Heart right ventricle (tissue), 16 donors: ENCODE measurements at places on chromosomes 13 and 19. TPM values are rescaled to one million over a fixed set of nuclear protein-coding genes. Genes with fewer than 3 reads are reported as not detected.

SWSAP1 gene
- 0.73 TPM for total RNA-seq

DNA sequence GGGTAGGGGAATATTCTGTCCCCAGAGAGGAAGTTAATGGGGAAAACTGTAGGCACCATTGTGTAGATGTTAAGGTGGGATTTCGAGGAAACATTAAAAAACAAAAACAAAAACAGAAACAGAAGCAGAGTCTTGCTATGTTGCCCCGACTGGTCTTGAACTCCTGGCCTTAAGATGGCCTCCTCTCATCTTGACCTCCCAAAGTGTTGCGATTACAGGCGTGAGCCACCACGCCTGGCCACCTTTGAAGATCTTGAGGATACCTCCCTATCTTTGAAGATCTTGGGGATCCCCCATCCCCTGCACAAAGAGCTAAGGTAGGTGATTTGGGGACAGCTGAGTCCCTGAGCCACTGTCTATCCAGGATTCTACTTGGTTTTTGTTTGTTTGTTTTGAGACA, 553 bp upstream of the ICAM3 start:
- DNase-seq: no peak
- no peaks in the 10 kb centered on the region for H3K36me3 ChIP-seq
- H3K4me1 ChIP-seq: peaks cover 6% of the 10 kb centered on the region
- H3K27me3 ChIP-seq: no peaks in the 10 kb centered on the region
- peak overlapping the region; percentile 55 for H3K4me3 ChIP-seq

GRCh38 chr19:44345959-44346358, 10.5 kb downstream of the ZNF112 start:
- H3K4me3 ChIP-seq: no peak overlapping the region
- H3K27ac ChIP-seq: no peak overlapping the region
- no peaks in the 10 kb centered on the region for H3K27me3 ChIP-seq
- peaks cover 11% of the 10 kb centered on the region for H3K36me3 ChIP-seq
- H3K4me1 ChIP-seq: no peaks in the 10 kb centered on the region

- DNase-seq: peak; percentile 13
- H3K27me3 ChIP-seq: no peaks in the 10 kb centered on the region
- no peak overlapping the region for H3K4me3 ChIP-seq
- peaks cover 9% of the 10 kb centered on the region for H3K36me3 ChIP-seq
- H3K27ac ChIP-seq: no peak overlapping the region
These were observed 50.9 kb upstream of the C13orf46 start for GRCh38 chr13:114024603-114025404.

CEACAM4 gene
- total RNA-seq: 0.23 TPM

- no peak for DNase-seq
- H3K4me1 ChIP-seq: no peaks in the 10 kb centered on the region
- H3K36me3 ChIP-seq: no peaks in the 10 kb centered on the region
- no peak overlapping the region for H3K4me3 ChIP-seq
- no peak overlapping the region for H3K27ac ChIP-seq
- H3K27me3 ChIP-seq: no peaks in the 10 kb centered on the region
These were observed 880.6 kb upstream of the GPC6 start for GRCh38 chr13:92346046-92346445.

DNA sequence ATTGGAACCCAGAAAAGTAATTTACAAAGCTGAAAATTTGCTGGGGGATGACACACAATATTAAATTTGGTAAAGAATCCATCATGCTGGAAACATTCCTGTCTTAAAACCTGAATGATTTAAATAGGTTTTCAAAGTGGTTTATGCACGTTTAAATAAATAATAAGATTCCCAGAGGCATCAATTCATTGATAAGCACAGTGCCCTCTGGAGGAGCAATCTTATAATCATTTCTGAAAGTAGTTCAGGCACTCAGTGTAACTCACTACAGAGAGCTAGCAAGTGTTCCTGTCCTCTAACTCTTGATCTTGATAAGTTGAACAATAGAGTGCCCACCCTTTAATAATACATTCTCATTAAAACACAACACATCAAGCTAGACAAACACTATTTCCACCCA, 43.5 kb upstream of the SHISA2 start:
- no peak overlapping the region for H3K4me3 ChIP-seq
- no peaks in the 10 kb centered on the region for H3K4me1 ChIP-seq
- H3K27me3 ChIP-seq: no peaks in the 10 kb centered on the region

- DNase-seq: no peak
- H3K27me3 ChIP-seq: no peaks in the 10 kb centered on the region
- peak overlapping the region; percentile 81 for H3K27ac ChIP-seq
- no peaks in the 10 kb centered on the region for H3K36me3 ChIP-seq
- H3K4me1 ChIP-seq: peaks cover 44% of the 10 kb centered on the region
These were observed 20.5 kb downstream of the EDNRB start for GRCh38 chr13:77898097-77898496.

FSD1 gene
- total RNA-seq: not detected

- H3K36me3 ChIP-seq: no peaks in the 10 kb centered on the region
- no peak overlapping the region for H3K27ac ChIP-seq
- no peaks in the 10 kb centered on the region for H3K27me3 ChIP-seq
- no peaks in the 10 kb centered on the region for H3K4me1 ChIP-seq
- H3K4me3 ChIP-seq: no peak overlapping the region
These were observed 160.3 kb downstream of the KCTD12 start for GRCh38 chr13:76725896-76726295.

ILF3 gene
- total RNA-seq: 102 TPM

CYSLTR2 gene
- 5.7 TPM for total RNA-seq

POSTN gene
- 52.1 TPM for total RNA-seq

- peaks cover 21% of the 10 kb centered on the region for H3K4me1 ChIP-seq
- H3K4me3 ChIP-seq: no peak overlapping the region
- H3K27me3 ChIP-seq: no peaks in the 10 kb centered on the region
- H3K27ac ChIP-seq: no peak overlapping the region
- H3K36me3 ChIP-seq: no peaks in the 10 kb centered on the region
These were observed 3.1 kb upstream of the GTF3A start for GRCh38 chr13:27421101-27421871.

- no peak for DNase-seq
- H3K27ac ChIP-seq: no peak overlapping the region
- peaks cover 56% of the 10 kb centered on the region for H3K4me1 ChIP-seq
- no peak overlapping the region for H3K4me3 ChIP-seq
- H3K27me3 ChIP-seq: peaks cover 7% of the 10 kb centered on the region
These were observed 1.6 kb downstream of the HPN start for GRCh38 chr19:35042954-35043604.

- no peak for DNase-seq
- no peak overlapping the region for H3K27ac ChIP-seq
- H3K27me3 ChIP-seq: no peaks in the 10 kb centered on the region
- H3K4me3 ChIP-seq: no peak overlapping the region
- H3K36me3 ChIP-seq: no peaks in the 10 kb centered on the region
These were observed 302.1 kb downstream of the ENOX1 start for GRCh38 chr13:43484432-43485225.

THSD8 gene
- 2.2 TPM for total RNA-seq

- H3K27ac ChIP-seq: no peak overlapping the region
- no peaks in the 10 kb centered on the region for H3K36me3 ChIP-seq
- no peaks in the 10 kb centered on the region for H3K27me3 ChIP-seq
- no peak for DNase-seq
- H3K4me1 ChIP-seq: peaks cover 27% of the 10 kb centered on the region
These were observed 8.2 kb upstream of the BBC3 start for GRCh38 chr19:47239152-47239551.

GRCh38 chr19:40974633-40975037, 16.4 kb upstream of the CYP2B6 start:
- H3K27ac ChIP-seq: no peak overlapping the region
- peak; percentile 39 for DNase-seq
- no peaks in the 10 kb centered on the region for H3K4me1 ChIP-seq

RGCC gene
- 15.6 TPM for total RNA-seq

- H3K4me1 ChIP-seq: peaks cover 40% of the 10 kb centered on the region
- peak; percentile 95 for DNase-seq
- peak overlapping the region; percentile 96 for H3K27ac ChIP-seq
- H3K36me3 ChIP-seq: no peaks in the 10 kb centered on the region
- peak overlapping the region; percentile 37 for H3K4me3 ChIP-seq
- H3K27me3 ChIP-seq: no peaks in the 10 kb centered on the region
These were observed 8.8 kb downstream of the FXYD3 start for GRCh38 chr19:35124098-35125060.

CEACAM8 gene
- total RNA-seq: not detected

DNA sequence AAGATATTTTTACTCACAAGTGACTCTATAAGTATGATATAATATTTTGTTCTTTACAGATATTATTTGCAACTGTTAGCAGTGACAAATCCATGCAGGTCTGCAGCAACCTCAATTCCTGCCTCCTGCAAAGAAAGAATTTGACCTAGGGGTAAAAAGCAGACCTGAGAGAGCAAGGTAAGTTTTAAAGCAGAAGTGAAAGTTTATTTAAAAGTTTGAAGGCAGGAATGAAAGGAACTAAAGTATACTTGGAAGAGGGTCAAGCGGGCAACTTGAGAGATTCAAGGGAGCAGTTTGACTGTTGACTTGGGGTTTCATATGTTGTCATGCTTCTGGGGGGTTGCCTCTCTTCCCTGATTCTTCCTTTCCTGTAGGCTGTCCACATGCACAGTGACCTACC, 520.1 kb upstream of the PCDH20 start:
- no peaks in the 10 kb centered on the region for H3K27me3 ChIP-seq
- no peak for DNase-seq
- H3K4me3 ChIP-seq: no peak overlapping the region
- no peaks in the 10 kb centered on the region for H3K4me1 ChIP-seq
- no peak overlapping the region for H3K27ac ChIP-seq

DNA sequence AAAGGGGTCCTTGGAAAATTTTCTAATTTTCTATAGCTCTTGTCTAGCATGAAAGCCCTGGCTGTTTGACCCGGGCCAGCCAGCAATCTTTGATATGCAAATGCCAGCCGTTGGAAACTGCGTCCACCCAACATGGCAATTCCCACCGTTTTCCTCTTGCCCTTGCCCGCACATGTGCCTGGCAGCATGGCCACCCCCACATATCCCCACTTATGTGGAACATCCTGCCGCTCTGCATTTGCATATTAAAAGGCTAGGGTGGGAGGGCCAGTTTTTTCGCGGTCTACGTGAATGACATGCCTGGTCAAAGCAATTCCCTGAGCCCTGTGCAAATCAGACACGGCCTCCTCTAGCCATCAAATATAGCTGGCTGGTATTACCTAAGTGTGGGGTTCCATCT, 110.3 kb upstream of the TDRD3 start:
- H3K27ac ChIP-seq: no peak overlapping the region
- no peaks in the 10 kb centered on the region for H3K27me3 ChIP-seq
- no peak for DNase-seq
- H3K36me3 ChIP-seq: no peaks in the 10 kb centered on the region

- H3K27me3 ChIP-seq: no peaks in the 10 kb centered on the region
- no peak overlapping the region for H3K4me3 ChIP-seq
- H3K27ac ChIP-seq: no peak overlapping the region
- peaks cover 5% of the 10 kb centered on the region for H3K4me1 ChIP-seq
These were observed 25.0 kb upstream of the FXYD3 start for GRCh38 chr19:35090506-35091214.

GRCh38 chr13:111893607-111894443, 173.1 kb upstream of the SOX1 start:
- peaks cover 5% of the 10 kb centered on the region for H3K4me1 ChIP-seq
- peak overlapping the region; percentile 40 for H3K4me3 ChIP-seq
- H3K36me3 ChIP-seq: no peaks in the 10 kb centered on the region

- H3K27me3 ChIP-seq: no peaks in the 10 kb centered on the region
- DNase-seq: no peak
- H3K36me3 ChIP-seq: peaks cover 29% of the 10 kb centered on the region
- no peaks in the 10 kb centered on the region for H3K4me1 ChIP-seq
- H3K4me3 ChIP-seq: no peak overlapping the region
- no peak overlapping the region for H3K27ac ChIP-seq
These were observed 11.5 kb downstream of the S1PR2 start for GRCh38 chr19:10219678-10220077.

DNA sequence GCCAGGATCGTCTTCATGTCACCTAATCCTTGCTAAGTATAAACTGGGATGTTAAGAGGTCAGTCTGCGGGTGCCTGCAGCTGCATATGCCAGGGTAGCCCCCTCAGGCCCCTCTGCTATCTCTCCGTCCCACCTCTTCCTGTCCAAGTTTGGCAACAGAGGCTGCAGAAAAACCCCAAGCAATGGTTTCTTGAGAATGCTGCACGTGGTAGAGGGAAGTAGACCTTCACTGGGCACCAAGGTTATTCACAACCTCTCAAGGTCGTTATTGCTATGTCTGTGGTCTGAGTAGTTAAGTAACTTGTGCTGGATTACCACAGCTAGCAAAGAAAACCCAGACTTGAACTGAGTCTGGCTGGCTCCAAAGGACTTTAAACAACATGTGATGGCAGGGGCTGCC, 77.9 kb upstream of the XPO4 start:
- H3K4me3 ChIP-seq: no peak overlapping the region
- no peak for DNase-seq
- H3K27ac ChIP-seq: no peak overlapping the region
- no peaks in the 10 kb centered on the region for H3K27me3 ChIP-seq
- H3K36me3 ChIP-seq: peaks cover 72% of the 10 kb centered on the region

GRCh38 chr13:91280801-91281200, 66.7 kb upstream of the MIR17HG start:
- no peaks in the 10 kb centered on the region for H3K36me3 ChIP-seq
- no peaks in the 10 kb centered on the region for H3K4me1 ChIP-seq
- DNase-seq: no peak
- H3K27me3 ChIP-seq: no peaks in the 10 kb centered on the region

DNA sequence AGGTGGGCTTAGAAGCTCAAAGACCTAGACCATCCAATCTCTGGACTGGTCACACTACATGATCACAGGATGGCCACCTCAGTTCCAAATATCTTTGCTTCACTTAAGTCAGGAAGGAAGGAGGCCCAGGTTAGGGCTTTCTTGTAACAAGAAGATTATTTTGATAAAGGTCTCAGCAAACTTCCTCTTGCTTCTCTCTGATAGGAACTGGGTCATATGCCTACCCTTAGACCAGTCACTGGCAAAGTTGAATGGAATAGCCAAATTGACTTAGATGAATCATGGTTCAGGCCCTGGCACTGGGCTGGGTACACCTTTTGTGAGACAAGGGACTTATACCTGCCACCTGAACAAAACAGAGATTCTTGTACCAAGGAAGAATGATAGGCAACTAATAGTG, 11.0 kb downstream of the FRY start:
- H3K27ac ChIP-seq: no peak overlapping the region
- H3K4me1 ChIP-seq: peaks cover 61% of the 10 kb centered on the region
- DNase-seq: no peak
- H3K4me3 ChIP-seq: no peak overlapping the region
- H3K36me3 ChIP-seq: no peaks in the 10 kb centered on the region

ZNF714 gene
- total RNA-seq: 3.6 TPM

DNA sequence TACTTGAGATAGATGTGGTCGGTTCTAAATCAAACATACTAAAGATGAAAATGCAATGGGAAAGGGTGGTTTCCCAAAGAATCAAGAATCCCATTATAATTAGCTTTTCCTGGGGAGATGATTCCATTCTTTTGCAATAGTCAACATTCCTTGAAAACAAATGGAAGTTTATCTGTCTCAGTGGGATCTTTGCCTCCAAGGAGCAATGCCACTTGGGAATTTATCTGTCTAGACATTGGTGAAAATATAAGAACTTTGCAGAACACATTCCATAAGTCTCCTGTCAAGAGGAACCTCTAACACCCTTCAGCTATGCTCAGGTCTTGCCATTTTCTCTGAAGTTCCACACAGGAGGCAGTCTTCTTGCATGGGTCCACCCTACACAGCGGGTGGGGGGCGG, 152.5 kb downstream of the KCTD12 start:
- no peaks in the 10 kb centered on the region for H3K27me3 ChIP-seq
- no peak overlapping the region for H3K4me3 ChIP-seq
- peaks cover 19% of the 10 kb centered on the region for H3K4me1 ChIP-seq
- H3K27ac ChIP-seq: no peak overlapping the region
- no peaks in the 10 kb centered on the region for H3K36me3 ChIP-seq

ZNF382 gene
- 17.9 TPM for total RNA-seq

MAMSTR gene
- 2.5 TPM for total RNA-seq

POLD1 gene
- total RNA-seq: 5.6 TPM

PLEKHF1 gene
- 14.9 TPM for total RNA-seq

CEACAM6 gene
- 0.12 TPM for total RNA-seq
